ENCODE measurements at places on chromosomes 12 and 14.

- H3K4me3 ChIP-seq, result peak overlapping the region; percentile 61
- no peak for DNase-seq
- peaks cover 11% of the 10 kb centered on the region for H3K36me3 ChIP-seq
- H3K27me3 ChIP-seq, result peaks cover 67% of the 10 kb centered on the region
- peaks cover 72% of the 10 kb centered on the region for H3K4me1 ChIP-seq
Observed at GRCh38 chr12:49091056-49091835, 3.4 kb downstream of the DHH start.

- H3K4me1 ChIP-seq, result no peaks in the 10 kb centered on the region
- H3K36me3 ChIP-seq, result no peaks in the 10 kb centered on the region
- peaks cover 4% of the 10 kb centered on the region for H3K27me3 ChIP-seq
Observed at GRCh38 chr14:32950584-32950983, 11.9 kb downstream of the NPAS3 start.

- no peak overlapping the region for H3K4me3 ChIP-seq
- no peaks in the 10 kb centered on the region for H3K27me3 ChIP-seq
- peaks cover 1% of the 10 kb centered on the region for H3K4me1 ChIP-seq
- DNase-seq, result no peak
- H3K36me3 ChIP-seq, result peaks cover 2% of the 10 kb centered on the region
Observed at GRCh38 chr14:100032738-100033137, 32.5 kb upstream of the EVL start.

DNA sequence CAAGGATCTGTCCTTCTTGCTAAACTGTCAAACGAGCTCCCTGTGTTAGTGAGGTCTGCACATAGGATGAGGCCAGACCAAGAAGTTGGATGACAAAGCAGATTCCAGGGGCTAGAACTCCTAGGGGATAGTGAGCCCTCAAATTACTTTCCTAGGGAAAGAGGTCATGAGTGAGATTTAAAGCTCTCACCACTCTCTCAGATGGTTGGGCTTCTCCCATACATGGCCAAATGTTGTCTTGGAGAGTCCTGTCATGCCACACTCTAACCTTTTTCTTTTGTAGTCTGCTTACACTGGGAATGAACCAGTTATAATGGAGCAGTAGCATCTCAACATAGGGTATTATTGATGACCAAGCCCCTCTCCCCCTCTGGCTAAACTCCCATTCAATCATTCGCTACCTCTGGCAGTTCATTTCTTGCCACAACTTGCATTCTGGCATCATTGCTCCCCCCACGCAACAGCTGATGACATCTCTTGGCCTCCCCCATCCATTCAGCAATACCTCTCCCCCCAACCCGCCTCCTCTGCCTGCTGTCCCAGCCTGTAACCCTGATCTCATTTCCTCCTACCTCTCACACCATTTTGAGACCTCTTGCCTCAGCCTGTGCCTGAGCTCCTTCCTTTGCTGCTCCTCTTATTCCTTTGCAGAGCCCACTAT lies 64.7 kb upstream of the CISTR start:
- H3K4me3 ChIP-seq, result no peak overlapping the region
- peaks cover 44% of the 10 kb centered on the region for H3K27me3 ChIP-seq
- H3K4me1 ChIP-seq, result no peaks in the 10 kb centered on the region
- H3K27ac ChIP-seq, result no peak overlapping the region
- no peaks in the 10 kb centered on the region for H3K36me3 ChIP-seq

DNA sequence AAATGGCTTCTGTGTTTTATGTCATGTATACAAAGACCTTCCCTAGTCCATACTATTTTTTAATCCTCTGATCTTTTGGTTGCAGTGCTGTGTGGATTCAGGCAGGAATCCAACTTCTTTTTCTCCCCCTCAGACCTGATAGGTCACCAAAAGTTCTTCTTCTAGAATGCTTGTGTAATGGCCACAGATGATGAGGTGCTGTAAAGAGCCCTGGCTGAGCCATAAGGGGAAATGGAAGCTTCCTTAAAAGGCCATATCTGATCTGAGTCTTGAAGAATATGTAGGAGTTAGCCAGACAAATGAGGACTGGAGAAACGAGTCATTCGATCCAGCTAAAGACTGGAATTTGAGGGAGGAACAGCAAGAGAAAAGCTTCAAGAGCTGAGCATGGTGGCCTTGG lies 353.9 kb downstream of the PCNX1 start:
- peaks cover 3% of the 10 kb centered on the region for H3K4me1 ChIP-seq
- H3K36me3 ChIP-seq, result peaks cover 10% of the 10 kb centered on the region
- H3K27me3 ChIP-seq, result peaks cover 7% of the 10 kb centered on the region
- DNase-seq, result no peak
- no peak overlapping the region for H3K27ac ChIP-seq
- H3K4me3 ChIP-seq, result no peak overlapping the region

GRCh38 chr12:21992823-21993222 lies 51.6 kb upstream of the ABCC9 start:
- H3K4me3 ChIP-seq, result no peak overlapping the region
- no peaks in the 10 kb centered on the region for H3K36me3 ChIP-seq
- peaks cover under 1% of the 10 kb centered on the region for H3K27me3 ChIP-seq

DNA sequence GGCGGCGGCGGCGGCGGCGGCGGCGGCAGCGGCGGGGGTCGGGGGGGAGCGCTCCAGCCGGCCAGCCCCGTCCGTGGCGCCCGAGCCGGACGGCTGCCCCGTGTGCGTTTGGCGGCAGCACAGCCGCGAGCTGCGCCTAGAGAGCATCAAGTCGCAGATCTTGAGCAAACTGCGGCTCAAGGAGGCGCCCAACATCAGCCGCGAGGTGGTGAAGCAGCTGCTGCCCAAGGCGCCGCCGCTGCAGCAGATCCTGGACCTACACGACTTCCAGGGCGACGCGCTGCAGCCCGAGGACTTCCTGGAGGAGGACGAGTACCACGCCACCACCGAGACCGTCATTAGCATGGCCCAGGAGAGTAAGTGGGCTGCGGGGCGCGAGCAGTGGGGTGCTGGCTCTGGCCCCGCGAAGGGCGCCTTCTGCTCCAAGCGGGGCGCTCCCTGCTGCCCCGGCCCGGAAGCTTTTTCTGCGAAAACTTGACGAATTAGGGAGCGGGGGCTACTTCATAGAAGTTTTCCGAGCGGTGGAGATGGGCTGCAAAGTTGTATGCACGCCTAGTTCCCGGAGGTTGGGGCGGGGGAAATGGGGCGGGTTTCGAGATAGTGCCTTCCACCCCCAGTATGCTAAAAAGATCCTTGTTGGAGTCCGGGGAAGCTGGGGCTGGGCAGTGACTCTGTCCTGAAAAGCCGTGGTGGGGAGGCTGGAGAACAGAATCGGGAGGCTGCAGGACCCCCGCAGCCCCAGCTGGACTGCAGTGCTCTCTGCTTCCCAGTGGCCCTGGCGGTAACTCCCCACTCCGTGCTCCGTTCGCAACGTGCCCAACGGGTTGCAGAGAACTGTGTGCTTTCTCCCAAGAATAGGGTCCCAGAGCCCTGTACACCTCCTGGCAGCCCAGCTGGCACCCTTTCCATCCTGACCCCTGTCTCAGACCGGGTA lies 751 bp downstream of the GDF11 start:
- peaks cover 42% of the 10 kb centered on the region for H3K4me1 ChIP-seq
- peak overlapping the region; percentile 78 for H3K27ac ChIP-seq
- peaks cover 11% of the 10 kb centered on the region for H3K27me3 ChIP-seq
- DNase-seq, result peak; percentile 58

- H3K4me3 ChIP-seq, result no peak overlapping the region
- H3K27ac ChIP-seq, result peak overlapping the region; percentile 17
- H3K36me3 ChIP-seq, result peaks cover 9% of the 10 kb centered on the region
Observed at GRCh38 chr14:91258011-91258618, 13.6 kb upstream of the GPR68 start.

- H3K36me3 ChIP-seq, result no peaks in the 10 kb centered on the region
- no peaks in the 10 kb centered on the region for H3K4me1 ChIP-seq
- DNase-seq, result no peak
- H3K27ac ChIP-seq, result no peak overlapping the region
- no peaks in the 10 kb centered on the region for H3K27me3 ChIP-seq
Observed at GRCh38 chr12:29844667-29845066, 60.9 kb upstream of the TMTC1 start.

- H3K27me3 ChIP-seq, result no peaks in the 10 kb centered on the region
- H3K4me1 ChIP-seq, result no peaks in the 10 kb centered on the region
- no peak for DNase-seq
- H3K4me3 ChIP-seq, result no peak overlapping the region
Observed at GRCh38 chr12:97977870-97978405, 515.3 kb downstream of the RMST start.

- H3K4me3 ChIP-seq, result no peak overlapping the region
- H3K36me3 ChIP-seq, result no peaks in the 10 kb centered on the region
- H3K27ac ChIP-seq, result no peak overlapping the region
- no peaks in the 10 kb centered on the region for H3K27me3 ChIP-seq
- DNase-seq, result no peak
Observed at GRCh38 chr14:38357557-38357956, 101.7 kb upstream of the CLEC14A start.

DNA sequence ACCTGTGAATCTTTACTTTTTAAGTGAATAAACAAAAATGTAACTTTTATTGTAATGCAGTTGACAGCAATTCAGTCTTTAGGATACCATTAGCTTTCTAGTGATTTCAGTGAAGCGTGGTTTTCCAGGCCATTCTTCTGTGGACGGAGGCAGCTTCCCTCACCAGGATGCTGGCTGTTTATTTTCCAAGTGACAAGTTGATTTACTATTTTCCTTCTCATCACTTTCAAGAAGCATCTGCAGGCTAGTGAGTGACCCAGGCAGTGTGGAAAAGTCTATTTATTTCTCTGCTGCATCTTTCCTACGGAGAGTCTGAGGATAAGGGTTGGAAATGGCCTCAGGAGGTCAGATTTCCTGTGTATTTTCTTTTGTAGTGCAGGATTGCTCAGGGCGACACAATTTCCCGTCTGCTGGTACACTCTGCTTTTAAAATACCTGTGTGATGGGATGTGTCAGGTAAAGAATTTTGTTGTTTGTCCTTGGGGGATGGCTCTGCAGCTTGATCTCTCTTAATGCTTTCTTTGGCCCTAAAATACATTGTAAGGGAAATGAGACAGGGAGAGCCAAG lies 467.8 kb downstream of the NRXN3 start:
- H3K27me3 ChIP-seq, result no peaks in the 10 kb centered on the region
- no peak for DNase-seq
- no peak overlapping the region for H3K27ac ChIP-seq
- H3K4me3 ChIP-seq, result no peak overlapping the region
- no peaks in the 10 kb centered on the region for H3K36me3 ChIP-seq

DNA sequence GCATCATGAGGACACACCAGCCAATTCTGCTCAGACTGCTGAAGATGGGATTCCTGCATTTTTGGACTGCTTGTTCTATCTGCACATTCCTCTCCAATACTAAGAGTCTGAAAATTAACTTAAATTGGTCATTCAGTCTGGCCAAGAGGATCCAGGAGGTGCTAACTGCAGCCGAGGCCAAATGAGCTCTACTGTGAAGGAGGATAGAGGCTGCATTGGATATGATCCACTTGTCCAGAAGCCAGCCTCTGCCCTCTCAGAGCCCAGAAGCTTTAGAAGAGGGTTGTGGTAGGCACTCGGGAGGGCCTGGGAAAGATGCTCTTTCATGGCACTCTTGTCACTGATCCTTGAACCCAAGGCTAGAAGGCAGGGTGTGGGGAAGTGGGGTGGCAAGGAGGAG lies 37.1 kb upstream of the PLEK2 start:
- H3K4me1 ChIP-seq, result no peaks in the 10 kb centered on the region
- peaks cover 3% of the 10 kb centered on the region for H3K36me3 ChIP-seq
- peaks cover 9% of the 10 kb centered on the region for H3K27me3 ChIP-seq
- no peak overlapping the region for H3K4me3 ChIP-seq
- H3K27ac ChIP-seq, result no peak overlapping the region

GRCh38 chr14:104924421-104925213 lies at the start of gene PLD4:
PLD4 (plus strand) TSS chr14:104924879; CDS start chr14:104927141, 2,262 bp downstream.
- H3K27me3 ChIP-seq, result peaks cover 7% of the 10 kb centered on the region
- no peak for DNase-seq
- no peaks in the 10 kb centered on the region for H3K4me1 ChIP-seq
- H3K36me3 ChIP-seq, result no peaks in the 10 kb centered on the region

DNA sequence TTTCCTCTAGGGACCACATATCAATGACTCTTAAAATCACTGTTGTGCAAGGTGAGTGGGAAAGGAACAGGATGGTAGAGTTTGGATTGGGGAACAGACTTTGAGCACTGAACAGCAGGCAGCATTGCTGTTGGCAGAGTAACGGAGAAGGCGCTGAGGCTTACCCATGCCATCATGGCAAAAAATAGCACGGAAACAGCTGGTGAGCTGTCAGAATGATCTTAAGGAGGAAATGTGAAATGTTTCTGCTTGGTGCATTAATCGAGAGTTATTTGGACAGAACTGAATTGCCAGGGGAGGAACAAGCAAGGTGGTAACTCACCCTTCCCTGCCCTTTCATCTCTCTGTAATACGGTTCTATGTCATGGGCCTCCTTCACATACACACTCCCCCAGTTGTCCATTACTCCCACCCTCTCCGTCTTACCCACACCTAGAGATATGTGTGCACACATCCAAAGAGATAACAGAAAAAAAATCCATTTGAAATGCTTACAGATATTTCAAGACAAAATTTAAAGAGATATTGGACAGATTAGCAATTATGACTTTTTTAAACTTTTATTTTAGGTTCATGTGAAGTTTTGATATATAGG lies 572.5 kb downstream of the DIO2 start:
- DNase-seq, result no peak
- H3K4me3 ChIP-seq, result no peak overlapping the region
- no peak overlapping the region for H3K27ac ChIP-seq
- no peaks in the 10 kb centered on the region for H3K27me3 ChIP-seq

DNA sequence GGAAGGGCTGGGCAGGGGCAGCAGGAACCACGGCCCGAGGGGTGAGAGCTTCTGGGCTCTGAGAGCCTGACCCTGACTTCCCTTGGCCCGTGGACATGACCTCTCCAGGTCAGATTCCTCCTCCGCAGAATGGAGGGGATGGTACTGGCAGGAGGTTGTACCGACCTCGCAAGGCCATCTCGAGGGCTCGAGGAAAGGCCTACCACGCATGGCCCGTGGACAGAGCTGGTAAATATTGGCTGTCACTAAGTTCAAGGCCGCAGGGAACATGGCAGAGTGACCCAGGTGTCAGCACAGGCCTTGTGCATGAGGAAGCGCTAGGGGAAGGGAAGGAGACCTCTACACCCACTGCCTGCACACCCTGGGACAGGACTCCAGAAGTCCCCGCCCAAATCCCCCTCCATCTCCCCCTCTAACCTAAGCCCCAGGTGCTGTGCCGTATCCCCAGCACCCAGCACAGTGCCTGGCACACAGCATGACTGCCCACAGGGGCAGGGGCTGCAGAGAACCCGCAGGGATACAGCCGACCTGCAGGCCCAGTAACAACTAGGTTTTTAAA lies 54.9 kb upstream of the PPP2R5C start:
- no peak overlapping the region for H3K4me3 ChIP-seq
- H3K27ac ChIP-seq, result peak overlapping the region; percentile 86
- no peaks in the 10 kb centered on the region for H3K36me3 ChIP-seq
- peaks cover 32% of the 10 kb centered on the region for H3K4me1 ChIP-seq

DNA sequence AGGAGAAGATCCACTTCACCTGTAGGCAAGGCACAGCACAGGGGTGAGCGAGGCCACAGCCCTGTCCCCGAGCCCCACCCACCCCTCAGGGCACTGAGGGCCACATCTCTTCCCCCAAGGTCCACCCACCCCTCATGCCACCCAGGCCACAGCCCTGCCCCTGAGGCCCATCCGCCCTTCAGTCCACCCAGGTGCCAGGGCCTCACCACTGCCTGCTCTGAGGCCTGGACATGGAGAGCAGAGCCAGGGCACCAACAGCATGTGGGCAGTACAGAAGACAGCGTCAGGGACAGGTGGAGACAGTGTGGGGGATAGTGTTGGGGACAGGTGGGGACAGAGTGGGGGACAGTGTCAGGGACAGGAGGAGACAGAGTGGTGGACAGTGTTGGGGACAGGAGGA lies 138.3 kb downstream of the TMEM121 start:
- H3K27ac ChIP-seq, result no peak overlapping the region
- no peaks in the 10 kb centered on the region for H3K36me3 ChIP-seq
- no peak for DNase-seq
- H3K4me1 ChIP-seq, result no peaks in the 10 kb centered on the region
- H3K4me3 ChIP-seq, result no peak overlapping the region
- peaks cover 2% of the 10 kb centered on the region for H3K27me3 ChIP-seq

Data from activated CD4-positive, alpha-beta T cell treated with anti-CD3 and anti-CD28 coated beads, Interleukin-2, amount 10 ng/mL, durations not matched to agents 7 days and 5 days (primary cell).